ENCODE measurements at places on chromosomes 1 and 21.

GRCh38 chr1:27383039-27383605, at the start of gene CD164L2:
Gene CD164L2 (minus strand): TSS chr1:27383333. CDS start chr1:27383239, 94 bp downstream.
- no peak for DNase-seq

DNA sequence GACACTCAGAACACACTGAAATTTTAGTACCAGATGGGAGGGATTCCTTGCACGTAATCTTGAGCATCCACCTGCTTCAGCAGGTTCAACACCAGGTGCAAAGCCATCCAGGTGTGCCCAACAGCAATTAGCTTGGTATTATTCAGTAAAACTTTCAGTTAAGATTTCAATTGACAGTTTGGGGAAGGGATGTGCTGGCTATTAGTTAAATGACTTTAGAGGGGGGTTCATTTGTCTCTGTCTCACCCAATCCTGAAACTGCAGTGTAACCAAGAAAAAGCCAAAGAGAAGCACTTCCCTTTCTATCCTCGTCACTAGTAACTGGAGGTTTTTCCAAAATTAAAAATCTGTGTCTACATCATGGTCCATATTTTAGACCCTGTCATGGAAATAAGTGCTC, 90.9 kb downstream of the PIK3R3 start:
- no peak for DNase-seq

DNA sequence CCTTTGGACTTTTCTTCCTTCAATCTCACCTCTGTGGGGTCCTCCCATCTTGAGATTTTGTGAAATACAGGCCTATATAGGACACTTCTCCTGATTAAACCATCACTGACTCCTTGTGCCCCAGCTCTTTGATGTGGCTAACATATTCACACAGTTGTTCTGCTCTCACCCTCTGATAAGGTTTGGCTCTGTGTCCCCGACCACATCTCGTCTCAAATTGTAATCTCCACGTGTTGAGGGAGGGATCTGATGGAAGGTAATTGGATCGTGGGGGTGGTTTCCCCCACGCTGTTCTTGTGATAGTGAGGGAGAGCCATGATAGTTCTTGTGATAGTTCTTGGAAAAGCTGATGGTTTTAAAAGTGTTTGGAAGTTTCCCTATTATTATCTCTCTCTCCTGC, 19.7 kb downstream of the LRRC7 start:
- DNase-seq, result no peak

DNA sequence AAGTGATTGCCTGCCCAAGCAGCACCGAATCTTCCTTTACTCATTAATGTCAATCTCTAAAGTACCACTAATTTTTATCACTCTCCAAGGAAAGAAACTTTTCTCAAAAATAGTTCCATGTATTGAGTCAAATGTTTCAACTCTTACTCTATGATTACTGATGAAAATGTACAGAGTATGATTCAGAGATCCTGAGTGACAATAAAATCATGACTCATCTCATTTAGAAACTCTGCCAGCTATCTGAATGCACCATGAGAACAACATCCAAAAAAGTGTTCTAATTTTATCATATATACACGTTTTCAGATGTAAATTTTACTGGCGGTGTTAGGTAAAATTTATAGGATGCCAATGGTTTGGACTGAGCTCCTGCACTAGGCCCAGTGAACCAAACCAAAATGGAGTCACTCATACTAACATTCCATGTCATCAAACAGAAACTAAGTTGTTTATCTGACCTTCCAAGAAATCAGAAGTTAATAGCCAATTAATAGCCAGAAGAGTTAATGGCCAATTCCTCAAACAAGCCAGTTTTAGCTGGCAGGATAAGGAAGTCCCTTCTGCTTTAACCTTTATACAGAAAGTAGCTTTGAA, 22.6 kb downstream of the PLPPR5 start:
- DNase-seq, result peak; percentile 46

DNA sequence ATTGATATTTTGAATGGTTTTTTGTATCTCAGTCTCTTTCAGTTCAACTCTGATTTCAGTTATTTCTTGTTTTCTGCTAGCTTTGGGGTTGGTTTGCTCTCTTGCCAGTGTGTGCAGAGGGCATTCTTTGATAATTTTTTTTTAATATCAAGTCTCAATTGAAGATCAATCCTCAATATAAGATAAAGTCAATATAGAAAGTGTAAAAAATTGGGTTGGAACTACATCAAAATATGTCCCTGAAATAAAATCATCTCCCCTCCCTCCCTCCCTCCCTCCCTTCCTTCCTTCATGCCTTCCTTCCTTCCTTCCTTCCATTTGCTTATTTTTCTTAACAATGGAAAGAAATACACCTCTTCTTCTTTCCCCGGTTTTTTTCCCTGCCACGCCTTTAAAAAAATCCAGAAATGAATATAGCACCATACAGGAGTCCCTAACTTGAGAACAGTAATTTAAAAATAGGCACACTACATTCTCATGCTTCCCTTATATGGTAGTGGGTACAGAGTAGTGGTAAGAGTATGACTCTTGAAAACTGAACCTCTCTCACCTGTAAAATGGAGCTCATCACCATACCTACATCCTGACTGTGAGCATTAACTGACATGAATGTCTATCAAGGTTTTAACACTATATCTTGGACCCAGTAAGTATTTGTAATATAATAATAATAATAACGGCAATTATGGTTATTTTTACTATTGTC, 221.9 kb downstream of the GIPC2 start:
- no peak for DNase-seq

GRCh38 chr1:27090911-27091310, 64.0 kb downstream of the SLC9A1 start:
- no peak for DNase-seq

GRCh38 chr1:205543351-205544301, 39.2 kb downstream of the CDK18 start:
- DNase-seq, result peak; percentile 77
